Progenitor cell of endocrine pancreas (in vitro differentiated cells): ENCODE measurements at places on chromosomes 5 and 9. TPM values are rescaled to one million over a fixed set of nuclear protein-coding genes. Genes with fewer than 3 reads are reported as not detected.

GRCh38 chr9:94936419-94936818, 209.9 kb downstream of the AOPEP start:
- no peak overlapping the region for H3K27ac ChIP-seq
- H3K4me1 ChIP-seq = peaks cover 18% of the 10 kb centered on the region
- no peak overlapping the region for H3K4me3 ChIP-seq
- DNase-seq = no peak
- no peaks in the 10 kb centered on the region for H3K27me3 ChIP-seq

GRCh38 chr5:169592937-169593650, 9.5 kb downstream of the SPDL1 start:
- H3K27me3 ChIP-seq = no peaks in the 10 kb centered on the region
- no peak overlapping the region for H3K4me3 ChIP-seq
- DNase-seq = no peak
- peaks cover 5% of the 10 kb centered on the region for H3K4me1 ChIP-seq
- no peak overlapping the region for H3K27ac ChIP-seq
- H3K36me3 ChIP-seq = peaks cover 41% of the 10 kb centered on the region

- no peaks in the 10 kb centered on the region for H3K27me3 ChIP-seq
- H3K4me1 ChIP-seq = peaks cover 7% of the 10 kb centered on the region
- no peak for DNase-seq
- H3K36me3 ChIP-seq = peaks cover 21% of the 10 kb centered on the region
- H3K27ac ChIP-seq = no peak overlapping the region
These were observed 2.6 kb downstream of the CDK9 start for GRCh38 chr9:127788337-127789011.

Gene PCDHGA4
- 0.96 and 1.2 TPM in 2 replicates for total RNA-seq

GRCh38 chr5:57931807-57932206, 449.2 kb upstream of the ACTBL2 start:
- H3K4me3 ChIP-seq = no peak overlapping the region
- H3K27me3 ChIP-seq = no peaks in the 10 kb centered on the region
- H3K27ac ChIP-seq = no peak overlapping the region
- H3K36me3 ChIP-seq = no peaks in the 10 kb centered on the region
- H3K4me1 ChIP-seq = peaks cover 5% of the 10 kb centered on the region
- no peak for DNase-seq

Gene SLC25A46
- 42.0 and 42.1 TPM in 2 replicates for total RNA-seq

DNA sequence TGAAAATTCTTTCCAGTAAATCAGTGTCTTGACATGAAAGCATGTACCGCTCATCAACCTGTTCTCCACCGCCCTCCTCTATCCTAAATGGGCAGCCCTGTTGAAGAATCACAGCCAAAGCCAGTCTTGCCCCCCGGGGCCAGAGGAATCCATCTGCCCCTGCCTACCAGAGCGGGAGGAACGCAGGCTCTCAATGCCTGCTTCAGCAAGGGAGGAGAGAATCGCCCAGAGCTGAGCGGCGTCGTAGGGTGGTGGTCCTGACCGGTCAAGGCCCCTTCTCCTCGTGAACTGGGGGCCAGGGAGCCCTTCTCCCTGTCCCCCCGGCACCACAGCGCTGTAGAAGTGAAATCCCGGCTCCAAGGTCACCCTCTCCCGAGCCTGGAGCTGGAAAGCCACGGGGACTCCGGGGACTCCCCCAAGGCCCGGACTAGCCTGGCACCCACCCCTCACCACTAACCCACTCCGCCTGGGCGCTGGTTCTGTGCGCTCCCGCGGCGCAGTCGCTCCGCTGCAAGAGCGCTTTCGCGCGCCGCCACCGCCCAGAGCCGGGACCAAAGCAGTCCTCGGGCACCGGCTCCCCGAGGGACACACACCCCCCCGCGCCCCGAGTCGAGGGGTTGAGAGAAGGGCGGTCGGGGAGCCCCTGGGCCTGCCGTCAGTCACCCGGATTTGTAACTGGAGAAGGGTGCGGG, 718 bp upstream of the TMEM215 start:
- H3K27ac ChIP-seq = no peak overlapping the region
- no peak for DNase-seq
- no peaks in the 10 kb centered on the region for H3K36me3 ChIP-seq

DNA sequence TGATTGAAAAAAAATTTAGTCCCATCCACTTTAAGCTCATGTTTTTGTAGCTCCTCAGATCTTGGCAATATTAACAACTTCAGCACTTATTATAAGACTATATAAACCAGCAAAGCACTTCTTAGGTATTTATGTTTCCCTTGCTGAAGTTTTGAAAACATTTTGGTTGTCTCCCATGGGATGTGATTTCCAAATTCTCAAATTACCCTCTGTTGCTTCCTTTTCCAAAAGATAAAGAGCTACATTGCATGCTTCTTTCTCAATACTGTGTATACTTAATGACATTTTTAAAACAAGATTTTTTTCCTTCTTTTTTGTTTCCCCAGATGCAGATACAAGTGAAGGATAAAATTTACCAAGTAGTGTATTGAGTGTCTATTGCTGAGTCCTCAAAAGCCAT, 567.1 kb downstream of the CSNK1G3 start:
- peaks cover 10% of the 10 kb centered on the region for H3K4me1 ChIP-seq
- H3K4me3 ChIP-seq = no peak overlapping the region
- H3K27me3 ChIP-seq = no peaks in the 10 kb centered on the region
- no peak for DNase-seq
- H3K27ac ChIP-seq = no peak overlapping the region
- no peaks in the 10 kb centered on the region for H3K36me3 ChIP-seq

Gene ARID3C
- 8.5 and 12.0 TPM in 2 replicates for total RNA-seq

Gene TRPM6
- total RNA-seq = 0.10 and 0.20 TPM in 2 replicates

DNA sequence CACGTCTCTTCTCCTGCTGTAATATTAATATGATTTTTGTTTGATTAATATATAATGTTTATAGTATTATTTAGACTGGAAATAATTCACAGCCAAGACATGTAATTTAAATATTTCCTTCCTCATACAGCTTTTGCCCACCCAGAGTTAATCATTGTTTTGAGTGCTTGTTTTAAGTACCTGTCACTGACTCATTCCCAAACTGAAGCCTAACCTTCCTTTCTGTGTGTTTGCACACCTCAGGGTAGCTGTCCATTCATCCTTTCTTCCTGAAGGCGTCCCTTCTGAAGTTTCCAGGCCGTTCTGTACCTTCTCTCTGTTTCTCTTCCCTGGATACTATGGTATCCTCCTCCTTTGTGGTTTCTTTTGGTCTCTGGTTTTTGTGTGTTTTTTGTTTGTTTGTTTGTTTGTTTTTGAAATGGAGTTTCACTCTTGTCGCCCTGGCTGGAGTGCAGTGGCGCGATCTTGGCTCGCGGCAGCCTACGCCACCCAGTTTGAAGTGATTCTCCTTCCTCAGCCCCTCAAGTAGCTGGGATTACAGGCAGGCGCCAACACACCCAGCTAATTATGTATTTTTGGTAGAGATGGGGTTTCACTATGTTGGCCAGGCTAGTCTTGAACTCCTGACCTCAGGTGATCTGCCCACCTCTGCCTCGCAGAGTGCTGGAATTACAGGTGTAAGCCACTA, 312.4 kb downstream of the DOCK8 start:
- no peak overlapping the region for H3K4me3 ChIP-seq
- peaks cover 7% of the 10 kb centered on the region for H3K36me3 ChIP-seq
- no peak for DNase-seq
- no peak overlapping the region for H3K27ac ChIP-seq
- peaks cover 22% of the 10 kb centered on the region for H3K4me1 ChIP-seq

Gene RUFY1
- total RNA-seq = 69.1 and 71.2 TPM in 2 replicates

DNA sequence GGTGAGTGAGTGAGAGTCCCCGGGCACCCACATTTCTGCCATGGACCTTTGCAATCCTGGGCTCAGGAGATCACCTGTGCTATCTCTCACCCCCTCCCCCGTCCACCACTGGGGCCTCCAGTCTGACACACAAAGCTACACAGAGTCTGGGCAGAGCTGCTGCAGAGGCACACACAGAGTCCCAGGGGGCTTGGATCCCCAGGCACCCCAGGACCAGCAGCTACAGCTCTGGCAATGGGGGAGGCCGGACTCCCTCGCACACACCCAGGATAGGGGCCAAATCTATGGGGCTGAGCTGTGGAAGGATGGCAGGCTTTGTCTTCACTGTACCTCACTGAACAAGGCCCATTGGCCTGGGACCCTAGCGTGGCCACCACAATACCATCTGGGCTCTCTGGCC, 328.8 kb downstream of the MAN2A1 start:
- H3K4me3 ChIP-seq = no peak overlapping the region
- H3K4me1 ChIP-seq = peaks cover 12% of the 10 kb centered on the region
- no peaks in the 10 kb centered on the region for H3K27me3 ChIP-seq
- no peak for DNase-seq

Gene FBP2
- not detected in 2 replicates for total RNA-seq

DNA sequence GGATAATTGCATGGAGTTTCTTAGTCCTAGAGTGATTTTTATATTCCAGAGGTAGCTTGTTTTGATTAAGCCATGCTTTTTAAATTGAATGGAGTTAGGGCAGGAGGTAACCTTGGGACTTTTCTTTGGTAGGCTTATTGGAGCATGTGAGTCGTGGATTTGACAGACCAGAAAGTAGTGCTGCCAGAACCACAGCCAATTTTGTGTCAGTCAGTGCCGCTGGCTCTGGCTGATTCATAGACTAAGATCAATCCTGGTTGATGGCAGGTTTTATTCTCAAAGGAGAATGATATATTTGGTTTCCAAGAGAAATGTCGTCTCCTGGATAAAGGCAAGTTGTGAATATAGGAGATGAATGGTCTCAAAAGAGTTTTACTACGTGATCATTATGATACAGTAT, 20.3 kb downstream of the RAI14 start:
- no peak for DNase-seq
- H3K4me1 ChIP-seq = peaks cover 40% of the 10 kb centered on the region

Gene RANBP17
- total RNA-seq = 21.8 and 32.8 TPM in 2 replicates

DNA sequence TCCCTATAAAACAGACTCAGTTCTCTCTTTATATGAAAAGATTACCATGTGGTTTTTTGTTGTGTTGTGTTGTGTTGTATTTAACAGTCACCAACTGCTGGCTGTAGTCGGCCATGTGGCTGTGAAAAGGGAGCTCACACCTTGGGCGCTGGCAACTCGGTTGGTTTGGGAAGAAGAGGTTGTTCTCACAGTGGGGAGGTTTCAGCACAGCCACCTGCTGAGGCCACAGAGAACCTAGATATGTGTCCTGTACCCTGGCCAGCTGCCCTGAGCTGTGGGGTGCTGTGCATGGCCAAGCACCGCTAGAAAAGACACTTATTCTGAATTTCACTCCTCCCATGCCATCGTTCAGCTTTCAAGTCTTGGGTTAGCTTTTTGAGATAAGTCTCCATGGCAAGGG, 58.8 kb downstream of the SYK start:
- no peak overlapping the region for H3K27ac ChIP-seq
- H3K36me3 ChIP-seq = no peaks in the 10 kb centered on the region
- DNase-seq = no peak
- no peaks in the 10 kb centered on the region for H3K27me3 ChIP-seq
- H3K4me1 ChIP-seq = no peaks in the 10 kb centered on the region

Gene FAM153A
- total RNA-seq = 0.55 and 1.2 TPM in 2 replicates

DNA sequence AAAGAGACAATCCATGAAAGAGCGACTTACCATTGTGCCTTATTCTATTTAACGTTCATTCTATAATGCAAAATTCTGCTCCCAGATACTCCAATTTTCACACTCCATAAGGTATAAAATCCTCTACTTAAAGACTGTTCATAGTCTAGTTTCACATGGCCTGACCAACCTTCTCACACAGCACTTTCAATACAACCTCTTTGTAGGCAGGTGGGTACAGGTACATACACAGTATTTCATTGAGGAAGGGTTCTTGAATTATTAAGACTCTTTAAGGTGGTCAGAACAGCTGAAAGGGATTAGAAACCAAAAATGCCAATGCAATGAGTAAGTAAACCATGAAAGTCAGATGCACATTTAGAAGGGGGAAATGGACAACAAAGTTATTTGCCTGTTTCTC, 352.0 kb downstream of the PARP8 start:
- peaks cover 3% of the 10 kb centered on the region for H3K4me1 ChIP-seq
- DNase-seq = no peak
- H3K27ac ChIP-seq = no peak overlapping the region
- no peak overlapping the region for H3K4me3 ChIP-seq
- H3K36me3 ChIP-seq = no peaks in the 10 kb centered on the region

GRCh38 chr9:108933231-108933717, 650 bp downstream of the ELP1 start:
- H3K4me1 ChIP-seq = peaks cover 17% of the 10 kb centered on the region
- no peaks in the 10 kb centered on the region for H3K27me3 ChIP-seq
- peak overlapping the region; percentile 94 for H3K4me3 ChIP-seq
- peak overlapping the region; percentile 99 for H3K27ac ChIP-seq

DNA sequence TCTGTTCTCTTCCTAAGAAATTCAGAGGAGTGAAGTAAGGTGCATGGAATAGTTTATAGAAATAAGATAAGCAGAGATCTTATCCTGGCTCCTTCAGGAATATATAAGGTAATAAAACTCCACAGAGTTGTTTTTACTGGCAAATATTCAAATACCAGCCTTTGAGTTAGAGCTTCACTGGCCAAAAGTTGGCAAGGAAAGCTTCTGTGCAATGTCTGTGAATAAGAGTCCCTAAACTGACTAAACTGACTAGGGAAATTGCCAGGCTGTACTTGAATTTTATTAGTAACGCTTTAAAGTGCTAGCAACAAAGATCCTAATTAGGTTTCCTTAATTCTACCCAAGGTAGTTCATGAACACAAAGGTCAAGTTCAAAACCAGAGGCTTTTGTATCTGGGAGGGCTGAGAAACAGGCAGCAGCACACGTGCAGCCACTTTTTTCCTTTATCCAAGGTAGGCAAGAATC, 131.1 kb upstream of the MPDZ start:
- no peak overlapping the region for H3K4me3 ChIP-seq
- H3K36me3 ChIP-seq = no peaks in the 10 kb centered on the region
- H3K27ac ChIP-seq = no peak overlapping the region
- H3K4me1 ChIP-seq = no peaks in the 10 kb centered on the region

GRCh38 chr9:10168241-10168640, 444.6 kb downstream of the PTPRD start:
- no peak for DNase-seq
- H3K27me3 ChIP-seq = no peaks in the 10 kb centered on the region
- H3K27ac ChIP-seq = no peak overlapping the region
- H3K4me1 ChIP-seq = no peaks in the 10 kb centered on the region

Gene SV2C
- 0.27 and 0.48 TPM in 2 replicates for total RNA-seq
